Stimulated activated CD8-positive, alpha-beta memory T cell treated with anti-CD3 and anti-CD28 coated beads, Interleukin-7, amount 100 ng/mL, for 1 hour (primary cell): ENCODE measurements at places on chromosomes 4 and X.
A peak's percentile ranks its signal among the peaks of the same experiment; 100 is the strongest.

DNA sequence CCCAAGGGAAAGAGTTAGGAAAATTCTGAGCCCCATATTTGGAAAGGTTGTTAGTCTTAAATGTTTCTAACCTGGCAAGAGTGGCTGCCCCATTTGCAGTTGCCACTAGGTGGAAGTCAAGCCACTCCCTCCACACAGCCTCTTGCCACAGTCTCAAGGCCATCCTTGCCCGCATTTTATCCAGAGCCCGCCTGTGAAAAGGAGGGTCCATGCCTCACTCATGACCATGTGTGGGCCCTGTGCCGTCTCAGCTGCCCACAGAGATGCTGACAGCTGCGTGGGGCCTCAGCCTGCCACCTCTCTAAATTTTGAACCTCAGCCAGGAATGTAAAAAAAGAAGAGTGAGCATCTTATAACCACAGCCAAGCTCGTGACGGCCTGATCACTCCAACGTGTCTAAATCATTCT, 201.5 kb upstream of the FAM241A start:
- no peak for DNase-seq

DNA sequence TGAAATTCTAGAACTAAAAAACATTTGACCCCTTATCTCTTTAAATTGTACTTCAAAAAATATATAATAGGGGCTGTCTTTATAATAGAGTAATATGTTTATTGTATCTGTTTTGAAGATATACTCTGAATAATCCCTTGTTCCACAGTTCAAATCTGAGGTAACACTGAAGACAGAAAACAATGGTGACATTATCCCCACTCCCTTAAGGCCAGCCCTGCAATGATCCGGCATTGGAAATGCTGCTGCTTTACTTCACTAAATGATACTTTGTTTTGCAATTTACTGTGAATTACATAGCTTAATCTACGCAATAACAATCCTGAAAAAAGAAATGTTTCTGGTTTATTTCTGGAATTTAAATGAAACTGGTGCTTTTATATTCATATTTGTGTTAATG, 34.4 kb upstream of the ZFP42 start:
- no peak for DNase-seq

- no peak for DNase-seq
Measured at GRCh38 chrX:112058255-112058654, 24.3 kb downstream of the TRPC5 start.

DNA sequence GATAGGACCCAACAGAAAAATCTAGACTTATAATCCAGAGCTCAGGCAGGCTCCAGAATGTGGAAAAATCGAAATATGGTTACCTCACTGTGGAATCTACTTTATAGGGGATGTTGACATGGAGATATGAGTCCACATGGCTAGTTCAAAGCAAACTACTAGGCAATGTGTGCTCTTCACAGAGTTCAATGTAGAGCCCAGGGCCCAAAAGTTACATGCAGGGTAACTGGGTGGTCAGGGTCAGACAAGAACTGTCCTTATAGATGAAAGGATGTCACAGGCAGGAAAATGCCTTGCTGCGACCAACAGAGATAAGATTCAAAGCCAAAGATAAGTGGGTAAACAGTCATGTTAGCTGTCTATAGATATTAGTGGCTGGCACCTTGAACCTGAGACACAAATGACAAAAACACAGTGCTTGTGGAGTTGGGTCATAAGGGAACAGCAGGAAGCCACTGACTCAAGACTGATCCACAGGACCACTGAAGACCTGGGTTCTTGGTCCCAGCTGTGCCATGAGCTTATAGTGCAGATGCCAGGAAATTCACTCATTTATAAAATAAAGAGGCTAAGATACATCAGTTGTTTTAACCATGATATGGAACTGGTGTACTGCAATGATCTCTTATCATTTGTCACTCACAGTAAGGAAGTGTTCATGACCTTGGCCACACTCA, 101.7 kb upstream of the MBNL3 start:
- no peak for DNase-seq

DNA sequence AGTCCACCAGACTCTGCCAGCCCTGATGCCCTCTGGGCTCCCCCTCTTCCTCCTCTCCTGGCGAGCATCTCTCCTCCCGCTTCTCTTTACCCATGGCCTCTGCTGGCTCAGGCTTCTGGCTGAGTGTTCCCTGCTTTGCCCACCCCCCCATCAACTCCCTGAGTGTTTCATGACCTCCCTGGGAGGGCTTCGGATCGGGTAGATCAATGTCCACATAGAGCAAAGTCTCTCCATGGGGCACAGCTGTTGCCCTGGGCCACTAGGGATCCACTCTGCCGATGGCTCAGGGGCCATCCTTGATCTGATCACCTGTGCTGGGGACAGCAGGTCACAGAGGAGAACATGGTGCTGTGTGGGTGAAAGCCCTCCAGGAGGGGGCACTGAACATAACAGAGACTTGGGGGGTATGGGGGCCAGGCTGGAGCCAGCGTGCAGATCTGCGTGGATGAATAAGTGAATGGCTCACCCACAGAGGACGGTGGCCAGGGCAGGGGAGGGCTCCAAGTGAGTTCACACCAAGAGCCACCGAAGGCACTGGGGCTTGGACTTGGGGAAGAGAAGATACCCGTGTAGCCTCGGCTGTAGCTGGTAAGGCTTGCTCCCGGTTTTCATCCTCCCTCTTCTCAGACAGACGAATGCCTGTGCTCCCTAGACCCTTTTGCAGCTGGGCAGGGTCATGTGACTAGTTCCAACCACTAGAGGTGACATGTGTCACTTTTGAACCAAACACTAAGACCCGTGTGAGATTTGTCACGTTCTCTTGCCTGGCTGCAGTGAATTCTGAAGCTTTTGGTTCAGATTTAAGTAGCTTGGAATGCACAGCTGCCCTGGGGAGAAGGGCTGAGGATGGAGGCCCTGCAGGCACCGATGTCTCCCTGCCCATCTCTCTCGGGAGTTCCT, 23.2 kb upstream of the AFAP1 start:
- no peak for DNase-seq

GRCh38 chrX:70497026-70497425, 52.4 kb downstream of the DLG3 start:
- no peak for DNase-seq

- DNase-seq, result no peak
Measured at GRCh38 chrX:9737363-9737762, 28.3 kb downstream of the GPR143 start.

- no peak for DNase-seq
Measured at GRCh38 chr4:96736352-96736889, 896.5 kb downstream of the PDHA2 start.

GRCh38 chr4:142402900-142403299, 443.2 kb downstream of the INPP4B start:
- DNase-seq, result no peak

DNA sequence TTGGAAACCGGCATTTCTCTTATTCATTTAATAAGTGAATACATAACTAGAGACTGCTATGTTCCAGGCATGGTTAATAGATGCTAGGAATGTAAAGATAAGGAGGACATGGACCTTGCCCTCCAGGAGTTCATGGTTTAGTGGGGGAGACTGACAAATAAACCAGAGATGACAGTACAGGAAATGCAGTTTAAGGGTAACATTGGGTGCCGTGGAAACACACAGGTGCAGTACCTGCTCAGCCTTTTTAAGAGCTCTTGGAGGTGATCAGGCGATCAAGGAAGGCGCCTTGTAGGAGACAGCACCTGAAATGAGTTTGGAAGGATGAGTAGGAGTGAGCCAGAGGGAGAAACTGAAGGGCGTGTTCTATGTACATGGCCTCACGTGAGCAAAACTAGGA, 145.8 kb downstream of the AASDH start:
- DNase-seq, result no peak

GRCh38 chr4:77493120-77493752, 112.4 kb upstream of the CXCL13 start:
- no peak for DNase-seq

DNA sequence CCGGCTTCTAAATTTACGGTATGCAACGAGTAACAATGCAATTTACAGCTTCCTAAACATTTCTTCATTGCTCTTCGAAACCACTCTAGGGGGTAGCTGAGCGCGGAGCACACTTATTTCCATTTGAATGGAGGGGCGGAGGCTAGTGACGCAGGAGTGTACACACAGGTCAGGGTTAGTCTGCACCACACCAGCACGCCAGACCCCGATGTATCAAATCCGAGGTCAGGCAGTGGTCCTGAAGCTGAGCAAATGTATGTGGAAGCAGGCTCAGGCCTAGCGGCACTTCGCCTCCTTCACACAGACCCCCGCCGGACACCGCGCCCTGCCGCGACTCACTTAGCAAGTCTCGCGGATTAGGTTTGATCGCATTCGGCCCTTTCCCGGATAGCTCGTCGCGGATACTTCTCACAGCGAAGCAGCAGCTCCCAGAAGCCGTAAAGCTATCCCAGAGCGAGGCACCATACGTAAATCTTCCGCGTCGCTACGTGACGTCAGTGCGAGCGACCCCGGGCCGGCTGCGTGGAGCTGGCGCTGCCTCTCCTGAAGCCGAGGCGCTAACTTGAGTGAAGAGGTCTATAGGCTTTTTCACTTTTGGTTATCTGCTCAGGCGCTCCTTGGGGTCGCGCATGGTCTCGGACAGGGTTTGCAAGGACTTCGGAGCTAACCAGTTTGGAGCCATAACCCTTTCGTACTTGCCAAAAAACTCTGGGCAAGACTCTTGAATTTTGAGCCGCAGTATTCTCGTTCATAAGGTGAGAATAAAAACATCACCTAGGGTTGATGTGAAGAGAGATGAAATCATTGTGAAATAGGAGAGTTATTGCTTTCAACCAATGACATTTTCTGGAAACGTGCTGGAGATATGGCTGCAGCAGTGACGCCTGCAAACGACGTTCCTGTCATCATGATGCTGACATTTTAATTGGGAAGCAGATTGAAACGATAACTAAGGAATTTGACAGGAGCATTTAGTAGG, at the start of gene AASDH:
TSS of gene AASDH (minus strand) at position 469 of the 979 bp plus-strand sequence. CDS start 3,192 bp downstream, outside the sequence.
- peak; percentile 93 for DNase-seq

DNA sequence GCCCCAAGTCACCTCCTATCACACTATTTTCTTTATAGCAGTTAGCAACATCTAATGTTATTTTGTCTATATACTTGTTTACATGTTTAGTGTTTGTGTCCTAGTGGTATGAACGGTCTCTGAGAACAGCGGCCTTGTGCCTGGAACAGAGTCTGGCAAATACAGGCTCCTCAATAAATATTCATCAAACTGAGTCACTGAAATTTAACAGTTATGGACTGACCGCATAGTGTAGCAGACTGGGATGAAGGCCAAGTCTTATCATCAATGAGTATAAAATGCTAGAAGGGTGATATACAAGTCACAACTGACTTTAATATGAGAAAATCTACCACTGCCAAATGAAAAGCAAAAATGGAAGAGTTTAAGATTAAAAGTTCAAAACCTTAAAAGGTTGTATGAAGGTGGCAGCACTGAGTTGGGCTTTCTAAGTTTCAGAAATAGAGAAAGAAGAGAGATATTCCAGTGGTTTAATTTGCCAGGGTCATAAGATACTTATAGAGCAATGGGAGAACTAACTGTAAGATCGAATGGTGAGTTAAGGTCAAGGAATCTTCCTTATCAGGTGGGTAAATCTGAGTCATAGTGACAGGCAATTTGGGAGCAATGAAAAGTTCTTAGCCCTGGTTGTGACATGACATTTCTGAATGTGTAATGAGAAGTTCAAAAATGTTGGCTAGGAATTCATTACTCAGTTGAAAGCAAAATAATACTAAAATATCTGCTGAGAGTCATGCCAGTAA, 34.9 kb downstream of the ELOVL6 start:
- DNase-seq, result no peak

GRCh38 chr4:183920512-183920911, 15.4 kb downstream of the STOX2 start:
- no peak for DNase-seq

- DNase-seq, result no peak
Measured at GRCh38 chr4:108116423-108117168, 52.1 kb downstream of the LEF1 start.

DNA sequence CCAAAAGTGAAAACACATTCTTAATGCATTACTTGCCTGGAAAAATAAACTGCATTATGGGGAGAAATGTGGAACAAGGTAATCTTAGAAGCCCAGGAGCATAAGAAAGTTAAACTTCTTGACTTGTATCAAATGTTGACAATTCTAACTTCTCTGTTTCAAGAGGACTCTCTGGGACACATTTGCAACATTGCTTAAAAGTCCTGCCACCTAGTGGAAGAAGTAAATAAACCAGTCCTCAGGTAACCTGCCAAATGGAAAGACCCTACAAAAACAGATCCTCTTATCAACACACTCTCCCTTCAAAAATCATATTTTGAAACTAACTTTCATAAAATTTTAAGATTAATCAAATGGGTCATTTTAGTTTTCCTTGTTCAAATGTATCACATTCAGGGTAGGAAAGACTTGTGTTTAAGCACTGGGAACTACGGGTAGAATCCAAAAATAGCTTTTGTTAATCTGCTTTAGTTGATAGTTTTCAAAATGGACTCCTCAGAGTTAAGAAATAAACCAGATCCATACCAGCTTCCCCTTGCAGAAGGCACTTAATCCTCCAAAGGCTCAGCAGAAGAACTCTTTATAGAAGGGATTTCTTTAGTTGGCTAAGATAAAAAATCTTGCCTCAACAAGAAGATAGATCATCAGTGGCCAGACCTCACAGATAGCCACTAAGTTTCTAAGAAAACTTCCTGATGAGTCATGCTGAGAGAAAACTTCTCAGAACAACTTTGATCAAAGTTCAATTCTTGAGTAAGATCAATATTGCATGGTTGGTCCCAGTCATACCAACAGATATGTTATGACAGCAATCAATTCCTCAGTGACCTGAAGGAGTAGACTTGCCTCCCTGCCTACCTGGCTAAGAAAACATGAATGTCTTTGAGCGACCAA, 141.7 kb downstream of the HHIP start:
- DNase-seq, result no peak

- DNase-seq, result no peak
Measured at GRCh38 chrX:130857207-130857606, 45.8 kb downstream of the ENOX2 start.

GRCh38 chrX:87924619-87925018, 407.0 kb downstream of the KLHL4 start:
- no peak for DNase-seq

DNA sequence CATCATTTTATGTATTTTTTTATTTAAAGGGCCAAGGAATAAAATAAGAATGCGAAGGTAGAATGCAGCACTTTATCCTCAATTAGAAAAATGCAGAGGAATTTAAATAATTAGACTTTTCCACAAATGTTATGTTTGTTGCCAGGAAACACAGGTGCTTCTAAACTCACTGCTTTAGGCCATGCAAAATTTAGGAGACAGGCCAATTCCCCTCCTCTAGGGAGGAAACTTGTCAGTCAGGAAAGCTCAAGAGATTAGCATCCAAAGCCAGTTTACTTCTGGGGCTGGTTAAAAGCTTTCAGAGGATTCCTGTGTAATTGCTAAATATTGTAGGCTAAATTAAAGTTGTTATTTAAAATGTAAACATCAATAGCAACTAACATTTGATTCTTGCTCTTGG, 124.5 kb downstream of the DMD start:
- DNase-seq, result no peak

DNA sequence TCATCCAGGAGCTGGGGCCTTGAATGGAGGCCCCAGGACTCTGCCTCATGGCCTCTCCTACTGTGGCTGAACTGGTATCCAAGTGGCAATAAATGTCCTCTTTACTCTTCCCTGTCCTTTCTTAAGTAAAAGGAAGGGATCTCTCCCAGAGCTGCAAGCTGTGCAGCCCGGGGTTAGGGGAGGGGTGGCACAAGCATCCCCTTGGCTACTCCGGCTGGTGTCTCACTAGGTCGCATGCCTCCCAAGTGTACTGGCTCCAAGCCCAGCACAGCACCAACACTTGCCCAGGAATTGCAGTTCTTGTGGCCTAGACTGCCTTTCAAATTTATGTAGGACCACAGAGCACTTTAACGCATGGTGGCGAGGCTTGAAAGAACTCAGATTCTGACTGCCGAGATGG, 44.7 kb upstream of the MED14 start:
- DNase-seq, result no peak
